ENCODE measurements at places on chromosomes 4 and X. TPM values are rescaled to one million over a fixed set of nuclear protein-coding genes. Genes with fewer than 3 reads are reported as not detected.

SPANXB1 gene
- not detected for polyA plus RNA-seq

SYTL4 gene
- polyA plus RNA-seq, result 1.6 TPM

DGAT2L6 gene
- not detected for polyA plus RNA-seq

OTUD6A gene
- polyA plus RNA-seq, result not detected

MAGEA8 gene
- polyA plus RNA-seq, result not detected

ARMCX1 gene
- polyA plus RNA-seq, result 13.6 TPM

ENPP6 gene
- polyA plus RNA-seq, result not detected

BANK1 gene
- polyA plus RNA-seq, result 0.51 TPM

AMOT gene
- 4.7 TPM for polyA plus RNA-seq

APOO gene
- 14.2 TPM for polyA plus RNA-seq

IGSF1 gene
- polyA plus RNA-seq, result not detected

PNPLA4 gene
- 10.9 TPM for polyA plus RNA-seq

CT45A3 gene
- polyA plus RNA-seq, result not detected

MCF2 gene
- polyA plus RNA-seq, result not detected

DCLK2 gene
- polyA plus RNA-seq, result 15.5 TPM

MXRA5 gene
- 1.1 TPM for polyA plus RNA-seq

PLXNB3 gene
- polyA plus RNA-seq, result 22.3 TPM

CD40LG gene
- not detected for polyA plus RNA-seq

TMPRSS11E gene
- not detected for polyA plus RNA-seq

LUZP4 gene
- polyA plus RNA-seq, result not detected

STATH gene
- not detected for polyA plus RNA-seq

RBM46 gene
- not detected for polyA plus RNA-seq

TKTL2 gene
- polyA plus RNA-seq, result not detected

ZXDA gene
- polyA plus RNA-seq, result 0.99 TPM

HDX gene
- 1.8 TPM for polyA plus RNA-seq

TBC1D9 gene
- 10.4 TPM for polyA plus RNA-seq

POU4F2 gene
- not detected for polyA plus RNA-seq

CLNK gene
- polyA plus RNA-seq, result not detected

FMR1NB gene
- not detected for polyA plus RNA-seq

CACNA1F gene
- polyA plus RNA-seq, result not detected

DCAF4L1 gene
- polyA plus RNA-seq, result 0.03 TPM

IL2RG gene
- not detected for polyA plus RNA-seq
